ENCODE measurements at places on chromosomes 16 and 17. TPM values are rescaled to one million over a fixed set of nuclear protein-coding genes. Genes with fewer than 3 reads are reported as not detected.

GRCh38 chr16:89411335-89411850, 79.0 kb downstream of the ANKRD11 start:
- no peak overlapping the region for H3K4me3 ChIP-seq
- no peak for DNase-seq
- H3K36me3 ChIP-seq, result no peaks in the 10 kb centered on the region
- H3K27me3 ChIP-seq, result no peaks in the 10 kb centered on the region
- H3K4me1 ChIP-seq, result peaks cover 94% of the 10 kb centered on the region
- peak overlapping the region; percentile 48 for H3K27ac ChIP-seq

DNA sequence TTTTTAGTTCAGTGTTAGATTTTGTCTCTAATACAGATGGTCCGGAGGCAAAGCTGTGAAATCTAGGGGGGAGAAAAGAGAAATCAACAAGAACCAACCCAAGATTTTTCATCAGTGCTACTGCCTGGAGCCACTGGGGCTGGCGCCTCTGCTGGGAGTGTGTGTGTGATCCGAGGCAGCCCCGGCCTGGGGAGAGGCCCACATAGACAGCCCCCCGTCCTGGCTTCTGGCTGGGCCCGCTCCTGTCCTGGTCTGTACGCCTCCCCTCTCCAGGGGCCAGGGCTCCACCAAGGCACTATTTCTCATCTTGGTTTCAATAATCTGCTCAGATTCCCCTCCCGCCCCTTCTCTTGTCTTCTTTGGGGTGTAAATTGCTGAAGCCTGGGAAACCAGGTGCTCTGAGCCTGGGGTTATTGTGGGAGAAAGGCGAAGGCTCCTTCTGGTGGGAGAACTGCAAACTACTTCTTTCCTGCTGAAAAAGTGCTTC, 7.8 kb downstream of the BAHCC1 start:
- DNase-seq, result no peak
- no peaks in the 10 kb centered on the region for H3K36me3 ChIP-seq
- H3K27ac ChIP-seq, result peak overlapping the region; percentile 96
- peaks cover 88% of the 10 kb centered on the region for H3K4me1 ChIP-seq
- H3K27me3 ChIP-seq, result no peaks in the 10 kb centered on the region

HOXB8 gene
- total RNA-seq, result not detected

GRCh38 chr16:48223490-48223889, 20.6 kb upstream of the LONP2 start:
- no peaks in the 10 kb centered on the region for H3K36me3 ChIP-seq
- no peak for DNase-seq
- no peaks in the 10 kb centered on the region for H3K27me3 ChIP-seq
- no peak overlapping the region for H3K4me3 ChIP-seq
- no peak overlapping the region for H3K27ac ChIP-seq

AOC2 gene
- 1.7 TPM for total RNA-seq

DNA sequence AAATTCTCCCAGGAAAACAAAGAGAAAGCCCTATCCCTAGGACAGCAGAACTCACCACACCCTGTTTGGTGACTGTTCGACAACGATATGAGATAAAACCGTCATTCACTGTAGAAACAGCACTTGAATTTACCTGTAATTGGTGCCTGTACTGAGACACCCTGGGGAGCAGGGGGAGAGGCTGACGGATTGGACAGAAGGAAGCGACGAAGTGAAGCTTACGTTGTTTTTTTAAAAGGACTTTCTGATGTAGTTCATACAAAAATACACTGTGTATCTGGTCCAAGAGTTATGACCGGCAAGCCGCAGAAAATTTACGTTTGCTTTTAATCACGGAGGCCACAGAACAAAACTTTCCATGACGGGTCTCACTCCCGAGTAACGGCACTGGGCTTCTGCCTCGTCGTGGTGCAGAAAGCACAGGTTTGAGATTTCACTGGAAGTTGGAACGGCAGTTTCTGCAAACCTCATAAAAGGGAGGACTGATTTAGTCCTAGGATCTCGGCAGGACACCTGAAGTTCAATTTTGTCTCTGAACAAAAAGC, 9.7 kb downstream of the NXN start:
- peak overlapping the region; percentile 62 for H3K27ac ChIP-seq
- H3K27me3 ChIP-seq, result no peaks in the 10 kb centered on the region
- H3K36me3 ChIP-seq, result no peaks in the 10 kb centered on the region
- H3K4me1 ChIP-seq, result no peaks in the 10 kb centered on the region

DNA sequence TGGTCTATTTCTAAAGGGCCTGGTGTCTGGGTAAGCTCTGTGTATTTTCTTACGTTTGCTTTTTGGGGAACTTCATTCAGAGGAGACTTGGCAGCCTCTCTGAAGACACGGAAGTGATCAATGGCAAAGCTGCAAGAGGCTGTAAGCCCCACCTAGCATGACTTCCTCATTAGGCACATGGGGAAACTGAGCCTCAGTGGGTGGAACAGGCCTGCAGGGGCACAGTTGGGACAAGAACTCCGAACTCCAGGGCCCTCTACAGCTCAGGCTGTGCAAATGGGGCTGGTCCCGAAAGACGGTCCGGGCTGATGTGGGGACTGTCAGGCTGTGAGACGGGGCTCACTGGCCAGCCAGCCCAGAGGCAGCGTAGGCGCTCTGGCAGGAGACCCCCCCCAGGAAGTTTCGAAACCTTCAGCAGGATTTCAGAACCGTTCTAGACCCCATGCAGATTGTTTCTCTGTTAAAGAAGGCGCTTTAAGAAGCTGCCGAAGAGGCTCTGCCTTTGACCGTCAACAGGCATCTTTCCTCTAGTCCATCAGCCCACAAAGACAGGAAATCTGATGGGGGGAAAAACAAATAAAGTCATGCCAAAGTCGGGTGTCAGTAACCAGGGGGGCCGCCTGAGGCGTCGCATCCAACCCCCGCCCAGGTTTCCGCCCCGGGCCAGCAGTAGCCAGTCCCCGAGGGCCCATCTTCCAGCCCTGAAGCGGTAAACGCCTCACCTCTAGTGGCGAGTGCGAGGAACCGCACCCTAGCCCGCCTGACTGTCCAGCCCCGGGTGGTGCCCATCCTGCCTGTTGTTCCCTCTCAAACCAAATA, 79.8 kb upstream of the TBC1D3K start:
- H3K4me1 ChIP-seq, result peaks cover 9% of the 10 kb centered on the region
- no peak overlapping the region for H3K27ac ChIP-seq
- no peaks in the 10 kb centered on the region for H3K36me3 ChIP-seq
- peaks cover 8% of the 10 kb centered on the region for H3K27me3 ChIP-seq
- no peak for DNase-seq

FNDC8 gene
- not detected for total RNA-seq
